ENCODE measurements at places on chromosomes 1 and 21. TPM values are rescaled to one million over a fixed set of nuclear protein-coding genes. Genes with fewer than 3 reads are reported as not detected.

The GJA9 gene
- total RNA-seq, result not detected

The PTGFR gene
- total RNA-seq, result not detected

The IL19 gene
- total RNA-seq, result not detected

The GRIK1 gene
- total RNA-seq, result not detected

The SMPDL3B gene
- not detected for total RNA-seq

The GOLT1A gene
- not detected for total RNA-seq

The KIF17 gene
- not detected for total RNA-seq

The DDR2 gene
- 0.21 TPM for total RNA-seq

The SH3BGR gene
- total RNA-seq, result 3.5 TPM

The FCGR3A gene
- 1.1 TPM for total RNA-seq

The SMIM34 gene
- total RNA-seq, result not detected

The CPT2 gene
- total RNA-seq, result 24.2 TPM

The VANGL1 gene
- total RNA-seq, result 0.55 TPM

The SRM gene
- 55.6 TPM for total RNA-seq

The PBX1 gene
- total RNA-seq, result 1.8 TPM

The SPRR2A gene
- total RNA-seq, result not detected

The GNG5 gene
- total RNA-seq, result 39.5 TPM

The ACTN2 gene
- total RNA-seq, result not detected

The AGMAT gene
- 11.3 TPM for total RNA-seq

The DMRTA2 gene
- total RNA-seq, result not detected

The E2F2 gene
- 0.14 TPM for total RNA-seq

The HIVEP3 gene
- total RNA-seq, result 6.3 TPM

The S100A2 gene
- total RNA-seq, result not detected

The CR2 gene
- total RNA-seq, result 5.9 TPM

The C1orf141 gene
- not detected for total RNA-seq

The RIPK4 gene
- 1.1 TPM for total RNA-seq

The LAMC2 gene
- not detected for total RNA-seq

The S100A5 gene
- total RNA-seq, result not detected

The RNU1-4 gene
- total RNA-seq, result 3,449 TPM

The B3GALT5 gene
- not detected for total RNA-seq

The RIPPLY3 gene
- total RNA-seq, result not detected

The WNT3A gene
- not detected for total RNA-seq

The BRINP3 gene
- total RNA-seq, result not detected

The CTSK gene
- 11.1 TPM for total RNA-seq

The FBXO2 gene
- 2.5 TPM for total RNA-seq

The ERICH3 gene
- total RNA-seq, result not detected

The ITGB2 gene
- total RNA-seq, result 177 TPM

The HUNK gene
- 0.74 TPM for total RNA-seq

The DIO1 gene
- not detected for total RNA-seq

The PADI2 gene
- total RNA-seq, result not detected

The MAGI3 gene
- total RNA-seq, result 3.5 TPM

The KIF21B gene
- total RNA-seq, result 95.3 TPM

The TCEANC2 gene
- 13.6 TPM for total RNA-seq

The ANGPTL3 gene
- not detected for total RNA-seq

The VHLL gene
- total RNA-seq, result 0.78 TPM

Data from naive thymus-derived CD8-positive, alpha-beta T cell (primary cell).